ENCODE measurements at places on chromosomes 6 and 20.

- DNase-seq, result no peak
Observed at GRCh38 chr6:22081709-22082108, 215.1 kb downstream of the PRL start.

GRCh38 chr20:61965606-61966491 lies 99.8 kb downstream of the TAF4 start:
- DNase-seq, result no peak

- no peak for DNase-seq
Observed at GRCh38 chr6:169726963-169727362, 2.7 kb upstream of the PHF10 start.

DNA sequence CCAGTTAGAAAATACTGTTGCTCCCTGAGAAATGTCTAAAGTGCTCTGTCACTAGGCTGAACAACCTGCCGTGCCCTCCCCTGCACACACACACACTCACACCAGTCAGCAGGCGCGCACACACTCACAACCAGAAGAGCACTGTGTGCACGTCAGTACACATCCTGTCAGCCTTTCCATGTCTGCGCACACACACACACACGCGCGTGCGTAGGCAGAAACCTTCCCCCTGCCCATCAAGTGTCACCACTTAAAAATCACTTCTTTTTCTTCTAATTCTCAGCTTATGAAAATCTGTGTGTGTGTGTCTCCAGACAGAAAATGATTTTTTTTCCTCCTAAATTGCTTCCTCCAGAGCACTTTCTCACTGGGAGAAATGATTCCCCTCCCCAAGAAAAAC lies 100.3 kb downstream of the EDN3 start:
- DNase-seq, result no peak

DNA sequence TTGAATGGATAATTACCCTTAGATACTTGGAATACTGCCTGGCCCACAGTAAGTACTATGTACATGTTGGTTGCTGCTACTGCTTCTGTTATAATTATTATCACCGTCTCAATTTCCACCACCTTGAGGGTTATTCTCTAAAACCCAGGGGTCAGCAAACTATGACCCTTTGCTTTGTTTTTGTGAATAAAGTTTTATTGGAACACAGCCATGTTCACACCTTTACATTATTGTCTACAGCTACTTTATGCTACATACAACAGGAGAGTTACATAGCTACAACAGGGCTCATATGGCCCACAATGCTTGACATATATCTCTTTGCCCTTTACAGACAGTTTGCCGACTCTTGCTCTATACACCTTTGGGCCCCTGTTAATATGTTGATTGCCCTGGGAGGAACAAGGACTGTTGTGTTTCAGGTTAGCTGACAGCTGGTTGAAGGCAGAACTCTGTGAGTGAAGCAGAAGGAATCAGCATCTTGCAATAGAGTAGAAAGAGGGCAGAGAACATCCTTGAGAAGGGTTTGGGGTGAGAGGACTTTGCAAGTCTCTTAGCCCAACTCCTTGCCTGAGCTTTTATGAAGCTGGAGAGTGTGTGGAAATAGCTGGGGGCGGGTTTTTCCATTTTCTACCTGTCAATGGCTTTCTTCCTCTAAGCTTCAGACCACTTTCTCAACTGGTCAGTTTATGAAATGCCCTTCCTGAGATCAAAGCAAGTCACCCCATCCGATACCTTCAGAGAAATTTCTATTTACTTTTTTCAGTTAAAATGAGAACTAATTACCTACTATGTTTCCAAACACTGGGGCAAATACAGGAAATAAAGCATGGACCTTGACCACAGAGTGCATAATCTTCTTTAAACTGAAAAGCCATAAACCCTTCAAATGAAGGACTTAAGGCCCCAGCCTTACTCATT lies 3.5 kb upstream of the MEP1A start:
- no peak for DNase-seq

GRCh38 chr20:32885952-32886351 lies 27.2 kb downstream of the EFCAB8 start:
- DNase-seq, result no peak

DNA sequence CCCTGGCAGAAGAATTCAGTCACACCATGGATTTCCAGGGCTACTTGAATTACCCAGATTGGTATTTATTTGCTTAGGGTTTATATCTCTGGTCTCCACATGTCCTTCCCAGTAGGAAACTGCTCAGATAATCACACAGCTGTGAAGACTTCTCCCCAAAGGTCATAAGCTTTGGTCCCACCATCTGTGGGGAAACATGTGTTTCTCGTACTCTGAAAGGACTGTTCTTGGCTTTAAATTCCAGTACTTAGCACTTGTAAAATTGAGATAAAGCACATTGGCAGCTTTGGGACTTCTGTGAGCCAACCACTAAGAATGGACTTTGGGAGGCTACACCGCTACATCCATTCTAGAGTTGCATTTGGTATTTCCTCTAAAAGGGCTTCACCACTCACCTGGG lies 205.3 kb upstream of the FOXA2 start:
- DNase-seq, result no peak

DNA sequence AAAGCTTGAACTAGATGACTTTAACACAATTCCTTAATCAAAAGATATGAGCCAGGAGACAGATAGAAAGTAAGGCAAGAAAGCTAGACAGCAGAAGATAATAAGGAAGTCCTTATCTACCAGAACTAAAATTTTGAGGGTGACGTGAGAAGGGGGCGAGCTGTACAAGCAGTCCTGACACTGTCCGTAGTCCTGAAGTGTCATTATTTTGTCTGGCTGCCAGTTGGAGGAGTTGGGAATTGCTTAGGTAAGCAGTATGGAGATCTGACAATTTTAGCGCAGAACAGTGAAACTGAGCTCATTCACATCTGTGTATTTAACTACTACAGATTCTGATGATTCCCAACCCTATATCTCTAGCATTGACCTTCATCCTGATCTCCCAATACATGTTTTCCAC lies 25.8 kb upstream of the CEP85L start:
- DNase-seq, result no peak

DNA sequence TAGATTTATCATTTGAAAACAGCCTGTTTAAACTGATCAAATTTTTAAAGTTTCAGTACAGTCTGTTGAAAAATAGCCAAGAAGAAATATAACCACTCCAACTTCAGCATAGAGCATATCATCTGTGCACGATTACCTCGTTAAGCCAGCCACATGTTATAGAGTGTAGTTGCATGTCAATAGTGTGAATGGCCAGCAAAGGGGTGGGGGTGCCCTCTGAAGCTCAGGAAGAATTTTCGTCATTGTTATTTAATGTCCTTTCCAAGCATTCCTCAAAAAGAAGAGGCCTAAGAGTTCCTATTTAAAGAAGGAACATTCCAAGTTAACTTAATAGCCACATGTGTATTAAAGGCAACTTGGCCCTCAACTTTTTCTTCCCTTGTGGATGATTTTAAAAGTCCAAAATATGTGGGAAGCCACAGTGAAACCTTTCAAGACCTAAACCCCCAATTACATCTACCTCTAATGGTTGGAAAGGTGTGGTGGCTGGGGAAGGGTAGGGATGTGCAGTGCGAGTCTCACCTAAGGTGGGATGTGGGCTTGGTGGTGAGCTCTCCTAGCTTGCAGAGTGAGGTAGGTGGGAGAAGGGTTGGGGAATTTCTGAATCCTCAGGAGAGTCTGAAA lies 1.8 kb upstream of the CCN2 start:
- no peak for DNase-seq

DNA sequence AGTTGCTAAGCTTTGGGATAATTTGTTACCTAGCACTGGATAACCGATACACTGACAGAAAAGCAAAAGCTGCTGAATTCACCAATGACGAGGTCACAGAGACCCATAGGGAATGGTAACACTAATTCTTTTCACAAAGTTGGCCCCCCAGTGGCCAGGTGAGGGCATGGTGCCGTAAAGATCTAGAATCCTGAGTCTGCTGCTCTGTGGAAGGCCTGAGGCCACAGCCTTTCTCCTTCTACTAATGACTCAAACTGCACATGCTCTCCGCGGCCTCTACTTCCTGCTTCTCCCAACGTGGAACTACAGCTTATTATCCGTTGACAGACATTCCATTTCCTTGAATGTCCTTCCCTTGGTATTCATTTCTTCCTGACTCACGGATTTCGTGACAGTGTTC lies 127.1 kb downstream of the OPRM1 start:
- DNase-seq, result no peak

- no peak for DNase-seq
Observed at GRCh38 chr6:112592159-112592558, 245.0 kb downstream of the RFPL4B start.

GRCh38 chr6:18118330-18118729 lies 4.1 kb downstream of the NHLRC1 start:
- no peak for DNase-seq
